Omental fat pad (tissue), 4 donors: ENCODE measurements at places on chromosomes 1 and 21. TPM values are rescaled to one million over a fixed set of nuclear protein-coding genes. Genes with fewer than 3 reads are reported as not detected.

Gene CD5L
- 0.46 TPM for total RNA-seq

Gene KIF26B
- total RNA-seq = 0.13 TPM

DNA sequence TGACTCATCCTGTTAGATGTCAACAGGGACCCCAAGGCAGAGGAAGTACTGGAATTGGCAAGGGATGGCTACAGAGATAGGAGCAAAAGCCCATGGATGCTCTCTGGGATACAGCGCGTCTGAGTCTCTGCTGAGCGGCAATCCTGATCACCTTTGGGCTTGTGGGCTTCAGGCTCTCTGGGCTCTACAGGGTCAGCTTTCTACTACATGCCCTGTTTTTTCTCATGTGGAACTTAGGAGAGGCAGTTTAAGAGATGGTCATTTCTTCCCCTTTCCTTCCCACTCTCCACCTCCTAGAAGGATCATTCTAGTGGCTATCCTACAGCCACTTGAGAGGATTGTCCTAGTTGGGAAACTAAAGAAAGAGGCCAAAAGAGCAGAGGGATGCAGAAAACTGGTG, 1.3 kb downstream of the LINGO4 start:
- no peak for DNase-seq

DNA sequence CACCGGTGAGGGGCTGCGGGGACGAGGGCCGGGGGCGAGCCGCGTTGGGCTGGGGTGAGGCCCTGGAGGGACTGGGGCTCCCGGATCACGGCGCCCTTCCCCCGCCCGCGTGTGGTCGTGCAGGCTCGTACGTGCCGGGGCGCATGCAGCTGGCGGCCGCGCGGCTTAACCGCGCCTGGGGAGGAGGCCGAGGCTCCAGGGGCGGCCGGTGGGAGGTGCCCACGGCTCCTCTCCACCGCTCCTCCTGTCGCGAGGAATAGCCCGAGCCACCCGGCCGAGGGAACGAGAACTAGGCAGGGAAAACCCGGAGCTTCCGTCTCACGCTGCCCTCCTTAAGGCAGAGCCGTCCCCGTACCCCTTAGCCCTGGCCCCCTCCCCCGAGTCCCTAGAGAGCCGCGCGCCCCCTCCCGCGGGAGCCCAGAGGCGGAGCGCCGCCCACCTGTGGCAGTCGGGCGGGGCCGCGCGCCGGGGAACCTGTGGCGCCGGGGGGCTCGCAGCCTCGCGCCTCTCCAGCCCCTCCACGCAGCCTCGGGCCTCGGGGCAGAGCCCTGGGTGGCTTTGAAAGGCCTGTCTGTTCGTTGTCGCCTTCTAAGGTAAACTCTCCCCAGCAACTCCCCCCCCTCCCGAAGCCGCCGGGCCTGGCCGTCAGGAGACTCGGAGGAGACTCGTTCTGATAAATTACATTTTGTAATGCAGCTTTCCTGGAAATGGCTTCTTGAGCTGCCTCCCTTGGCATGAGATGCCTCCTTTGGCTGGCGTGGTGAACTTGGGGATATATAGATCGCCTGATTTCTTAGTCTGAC, 746 bp downstream of the AK4 start:
- DNase-seq = no peak

DNA sequence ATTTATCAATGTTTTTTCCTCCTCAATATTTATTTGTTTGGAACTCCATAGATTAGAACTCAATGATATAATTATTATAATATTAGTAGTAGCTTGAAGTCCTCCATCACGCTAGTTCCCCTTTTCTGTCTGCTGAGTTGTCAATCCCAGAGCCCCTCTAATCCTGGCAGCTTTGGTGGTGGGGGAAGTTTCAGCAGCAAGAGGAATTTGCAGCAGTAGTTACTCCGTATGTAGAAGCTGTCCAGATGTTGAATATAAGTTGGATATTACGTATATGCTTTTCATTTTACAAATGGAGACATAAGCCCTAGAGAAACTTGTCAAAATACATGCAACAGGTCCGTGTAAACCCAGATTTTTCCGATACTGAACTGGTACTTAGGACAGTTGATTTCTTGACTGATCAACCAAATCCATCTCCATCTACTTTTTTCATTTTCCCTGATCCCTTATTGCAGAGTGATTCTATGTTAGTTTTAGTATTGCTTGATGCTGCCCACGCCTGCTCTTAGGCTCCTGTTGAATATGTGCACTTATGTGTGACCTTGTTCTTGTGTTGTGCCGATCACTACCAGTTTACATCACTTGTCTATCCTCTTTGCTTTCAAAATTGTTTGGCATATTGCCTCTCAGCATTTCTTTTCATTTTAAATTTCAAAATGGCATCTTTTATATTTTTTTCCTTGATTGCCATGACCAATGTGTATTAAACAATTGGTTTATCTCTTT, 28.1 kb downstream of the SMAP2 start:
- DNase-seq = no peak

Gene WNT4
- total RNA-seq = 1.6 TPM

Gene OR2T29
- not detected for total RNA-seq

- no peak for DNase-seq
Observed at GRCh38 chr1:157403203-157403602, 149.1 kb downstream of the FCRL5 start.

GRCh38 chr21:32048353-32048752, 175.5 kb downstream of the HUNK start:
- no peak for DNase-seq

Gene U2AF1
- total RNA-seq = 76.9 TPM

DNA sequence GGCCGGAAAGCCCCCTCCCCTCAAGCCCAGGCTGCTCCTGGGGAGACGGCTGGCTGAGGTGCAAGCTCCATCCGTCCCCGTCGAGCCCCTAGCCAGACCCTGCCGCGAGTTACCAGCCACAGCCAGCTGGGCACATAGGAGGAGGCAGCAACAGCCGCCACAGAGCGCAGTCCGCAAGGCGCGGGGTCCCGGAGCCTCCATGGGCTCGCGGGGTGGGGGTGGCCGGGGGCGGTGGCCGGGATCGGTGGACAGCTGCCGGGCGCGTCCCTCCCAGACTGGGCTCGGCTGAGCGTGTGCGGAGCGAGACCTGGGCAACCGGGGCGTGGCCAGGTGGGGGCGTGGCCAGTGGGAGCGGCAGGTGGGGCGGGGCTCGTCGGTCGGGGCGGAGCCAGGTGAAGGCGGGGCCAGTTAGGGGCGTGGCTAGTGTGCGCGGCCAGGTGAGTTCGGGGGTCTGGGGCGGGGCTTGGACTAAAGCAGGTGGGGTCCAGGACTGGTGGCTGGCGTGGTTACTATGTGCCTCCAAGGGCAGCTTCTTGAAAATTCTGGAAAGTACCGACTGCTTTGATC, at the start of gene CD164L2:
Gene CD164L2 (minus strand): TSS at position 295 of the 567 bp plus-strand sequence. CDS start 94 bp downstream, at position 201.
- DNase-seq = no peak

- DNase-seq = no peak
Observed at GRCh38 chr21:34736116-34736874, 67.5 kb downstream of the CLIC6 start.

- no peak for DNase-seq
Observed at GRCh38 chr1:93656491-93656890, 25.1 kb downstream of the BCAR3 start.

- DNase-seq = no peak
Observed at GRCh38 chr1:192418552-192419285, 101.9 kb downstream of the RGS21 start.

DNA sequence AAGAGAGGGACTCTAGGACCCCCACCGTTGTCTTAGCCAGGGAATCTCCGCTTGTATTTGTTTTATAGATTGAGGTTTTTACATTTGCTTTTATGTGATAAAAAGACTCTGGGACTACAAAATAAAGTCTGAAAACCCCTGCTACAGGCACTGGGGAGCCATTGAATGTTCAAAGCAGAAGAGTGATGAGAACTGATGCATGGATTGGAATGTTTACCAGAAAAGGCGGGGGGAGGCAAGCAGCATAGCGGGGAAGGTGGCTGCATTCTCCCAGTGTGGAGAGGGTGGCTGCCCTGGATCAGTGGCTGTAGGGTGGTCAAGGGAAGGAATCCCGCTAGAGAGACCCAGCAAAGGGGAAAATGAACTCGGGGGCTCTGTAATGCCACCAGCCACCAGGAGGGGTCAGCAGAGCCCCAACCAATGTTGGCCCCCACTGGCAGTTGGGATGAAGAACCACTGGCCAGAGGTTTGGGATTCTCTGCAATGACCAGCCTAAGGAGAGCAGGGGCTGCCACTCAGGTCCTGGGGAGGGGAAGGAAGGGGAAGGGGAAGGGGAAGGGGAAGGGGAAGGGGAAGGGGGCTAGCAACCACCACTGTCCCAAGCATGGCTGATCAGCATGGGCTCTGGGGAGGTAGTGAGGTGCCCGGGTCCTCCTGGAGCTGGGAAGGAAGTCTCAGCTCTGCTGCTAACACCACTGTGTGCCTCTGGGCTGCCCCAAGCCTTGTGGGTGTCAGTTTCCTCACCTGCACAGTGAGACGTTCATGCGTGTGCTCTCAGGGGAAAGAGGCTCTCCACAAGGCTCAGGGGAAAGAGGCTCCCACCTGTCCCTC, 19.2 kb upstream of the PEF1 start:
- peak; percentile 57 for DNase-seq

- DNase-seq = no peak
Observed at GRCh38 chr1:241485554-241485992, 34.0 kb downstream of the FH start.

- DNase-seq = no peak
Observed at GRCh38 chr1:74502432-74502831, 10.0 kb downstream of the LRRC53 start.

- DNase-seq = no peak
Observed at GRCh38 chr21:40257342-40257741, 390.1 kb downstream of the PCP4 start.

DNA sequence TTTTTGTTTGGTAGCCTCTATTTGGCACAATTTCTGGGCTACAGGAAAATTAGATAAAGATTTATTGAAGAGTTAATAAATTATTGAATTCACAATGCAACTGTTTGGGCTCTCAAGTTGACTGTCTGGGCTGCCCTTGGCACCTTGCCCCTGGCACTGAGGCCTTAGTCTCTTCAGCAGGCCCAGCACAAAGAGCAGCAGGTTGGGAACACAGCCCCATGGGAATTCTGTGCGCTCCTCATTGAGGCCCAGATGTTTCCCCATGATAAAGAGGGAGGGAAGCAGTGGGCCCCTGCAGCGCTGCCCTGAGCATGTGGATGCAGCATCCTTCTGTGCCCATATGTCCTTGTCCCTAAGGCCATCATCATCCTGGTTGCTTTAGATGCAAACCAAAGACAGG, 2.9 kb downstream of the CRNN start:
- no peak for DNase-seq

Gene GART
- 208 TPM for total RNA-seq
